Putamen (tissue), 1 donor: ENCODE measurements at places on chromosomes 3 and 15.

GRCh38 chr3:129584631-129585030, 21.8 kb downstream of the PLXND1 start:
- DNase-seq = no peak

- DNase-seq = no peak
These were observed 19.4 kb downstream of the TPM1 start for GRCh38 chr15:63061975-63062374.

DNA sequence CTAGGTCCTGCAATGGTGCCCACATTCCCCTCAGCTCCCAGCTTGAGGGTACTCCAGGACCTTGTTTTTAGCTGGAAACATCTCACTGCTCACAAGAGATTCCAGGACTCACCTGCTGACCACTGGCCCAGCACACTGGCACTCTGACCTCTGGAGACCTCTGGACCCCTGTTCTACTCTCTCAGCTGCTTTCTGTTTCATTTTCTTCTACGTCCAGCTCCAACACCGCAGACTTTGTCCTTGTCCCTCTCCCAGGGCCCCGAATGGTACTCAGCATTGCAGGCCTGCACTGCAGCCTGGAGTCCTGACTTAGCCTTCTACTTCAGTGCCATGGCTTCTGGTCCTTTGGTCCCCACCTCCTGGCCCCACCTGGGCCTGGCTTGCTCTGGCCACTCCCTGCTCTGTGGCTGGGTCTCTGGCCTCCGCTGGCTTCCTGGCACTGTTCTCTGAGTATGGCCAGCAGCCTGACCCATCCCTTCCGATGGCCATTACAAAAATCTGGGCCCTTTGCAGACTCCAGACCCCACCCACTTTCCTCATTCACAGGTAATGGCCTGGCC, 27.9 kb downstream of the KY start:
- DNase-seq = no peak

- DNase-seq = no peak
These were observed 56.0 kb downstream of the LRTM1 start for GRCh38 chr3:54871867-54872266.

GRCh38 chr3:183541738-183542137, 13.8 kb downstream of the KLHL6 start:
- DNase-seq = no peak

DNA sequence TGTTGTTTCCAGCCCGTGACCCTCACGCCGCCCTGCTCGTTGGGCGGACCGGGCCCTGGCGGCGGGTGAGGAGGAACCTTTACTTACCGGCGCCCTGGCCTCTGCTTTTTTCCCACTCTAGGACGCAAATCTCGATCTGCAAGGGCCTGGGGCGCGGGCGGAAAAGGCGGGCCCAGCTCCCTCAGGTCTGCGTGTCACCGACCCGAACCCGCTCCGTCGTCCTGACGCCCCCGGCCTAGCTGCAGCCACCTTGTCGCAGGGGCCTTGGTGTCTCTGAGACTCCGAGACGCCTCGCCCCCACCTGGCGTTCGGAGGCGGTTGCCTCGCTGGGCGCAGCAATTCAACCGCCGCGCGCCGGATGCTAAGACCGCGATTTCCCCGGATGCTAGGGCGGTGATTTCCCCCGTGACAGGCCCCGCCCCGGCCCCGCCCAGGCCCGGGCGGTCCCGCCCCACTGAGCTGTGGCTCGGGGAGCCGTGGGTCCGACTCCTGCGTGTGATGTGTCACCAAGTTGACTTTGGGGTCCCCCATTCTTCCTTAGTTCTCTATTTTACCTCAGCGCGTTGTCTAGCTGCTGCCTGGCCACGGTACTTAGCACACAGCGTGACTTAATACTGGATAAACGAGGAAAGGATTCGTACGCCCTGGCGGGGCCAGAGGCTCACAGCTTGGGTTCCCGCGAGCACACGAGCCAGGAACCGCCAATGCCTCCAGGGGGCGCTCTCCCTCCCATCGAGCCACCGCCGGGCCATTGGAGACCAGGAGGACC, at the start of gene RPL39L:
TSS of gene RPL39L (minus strand) at position 371 of the 769 bp plus-strand sequence. CDS start 18,196 bp downstream, outside the sequence.
- peak; percentile 68 for DNase-seq

DNA sequence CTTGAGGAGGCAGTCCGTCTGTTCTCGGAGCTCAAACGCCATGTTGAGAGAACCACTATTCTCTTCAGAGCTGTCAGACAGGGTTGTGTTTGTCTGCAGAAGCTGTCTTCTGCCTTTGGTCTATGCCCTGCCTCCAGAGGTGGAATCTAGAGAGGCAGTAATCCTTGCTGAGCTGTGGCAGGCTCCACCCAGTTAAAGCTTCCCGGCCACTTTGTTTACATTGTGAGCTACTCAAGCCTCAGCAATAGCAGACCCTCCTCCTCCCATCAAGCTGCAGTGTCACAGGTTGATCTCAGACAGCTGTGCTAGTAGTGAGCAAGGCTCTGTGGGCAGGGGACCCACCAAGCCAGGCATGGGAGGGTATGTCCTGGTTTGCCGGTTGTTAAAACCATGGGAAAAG, 8.9 kb downstream of the OR5AC2 start:
- no peak for DNase-seq

GRCh38 chr3:53180305-53181023, 19.5 kb downstream of the PRKCD start:
- no peak for DNase-seq

- DNase-seq = no peak
These were observed 103.4 kb upstream of the FHIT start for GRCh38 chr3:61354604-61355003.

- no peak for DNase-seq
These were observed 45.2 kb downstream of the TMEM108 start for GRCh38 chr3:133083395-133083794.

- DNase-seq = no peak
These were observed 145.2 kb downstream of the P3H2 start for GRCh38 chr3:189975391-189975990.

DNA sequence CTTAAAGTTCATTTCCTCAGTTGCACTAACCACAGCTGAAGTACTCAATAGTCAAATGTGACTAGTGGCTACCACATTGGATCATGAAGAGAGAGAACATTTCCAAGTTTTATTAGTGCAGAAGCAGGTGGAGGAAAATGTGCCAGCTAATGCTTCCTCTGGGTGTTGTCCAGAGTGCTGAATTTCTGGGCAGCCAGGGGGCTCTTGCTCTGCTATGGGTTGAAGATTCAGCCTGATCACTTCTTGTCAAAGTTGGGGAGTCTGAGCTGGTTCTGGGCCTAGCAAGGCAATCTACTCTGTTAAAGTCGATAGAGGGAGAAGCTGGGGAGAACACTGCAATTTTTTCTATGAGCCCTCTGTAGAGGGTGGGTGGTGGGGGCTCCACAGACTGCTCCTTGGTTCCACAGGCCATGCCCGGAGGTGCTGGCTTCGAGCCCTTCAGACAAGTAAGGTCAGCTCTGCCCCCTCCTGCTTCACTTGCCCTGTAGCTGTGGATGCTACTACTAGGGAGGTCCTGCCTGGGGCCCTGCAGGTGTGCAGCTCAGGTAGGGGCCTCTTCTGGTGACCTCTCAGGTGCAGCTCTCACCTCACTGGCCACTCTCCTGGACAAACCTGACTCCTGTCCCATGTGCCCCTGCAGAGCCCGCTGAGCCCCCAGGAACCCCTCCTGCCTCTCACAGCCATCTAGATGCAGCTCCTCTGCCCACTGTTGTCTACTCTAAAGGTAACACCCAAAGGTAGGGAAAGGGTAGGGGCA, 8.2 kb downstream of the ALG3 start:
- DNase-seq = no peak

DNA sequence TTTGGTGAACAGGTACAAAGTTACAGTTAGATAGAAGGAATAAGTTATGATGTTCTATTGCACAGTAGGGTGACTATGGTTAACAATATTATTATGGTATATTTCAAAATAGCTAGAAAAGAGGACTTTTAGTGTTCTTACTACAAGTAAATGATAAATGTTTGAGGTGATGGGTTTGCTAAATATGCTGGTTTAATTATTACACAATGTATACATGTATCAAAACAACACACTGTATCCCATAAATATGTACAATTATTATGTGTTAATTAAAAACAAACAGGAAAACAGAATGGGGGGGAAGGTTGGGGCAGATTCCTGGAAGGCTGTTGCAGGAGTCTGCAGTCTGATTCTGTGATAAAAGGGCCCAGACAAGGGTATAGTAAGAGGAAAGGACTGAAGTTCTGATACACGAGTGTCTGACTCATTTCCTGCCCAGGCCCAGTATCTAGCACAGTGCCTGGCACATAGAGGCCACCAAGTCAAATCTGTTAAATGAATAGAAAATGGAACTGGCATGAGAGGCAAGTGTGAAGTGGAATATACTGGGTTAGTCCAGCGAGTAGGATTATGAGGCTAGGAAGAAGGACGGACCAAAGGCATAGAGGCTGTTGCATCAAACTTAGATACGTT, 7.2 kb upstream of the ENTPD3 start:
- DNase-seq = no peak

GRCh38 chr3:51691949-51692348, 14.9 kb upstream of the GRM2 start:
- DNase-seq = no peak

GRCh38 chr3:98073486-98073885, 13.5 kb upstream of the OR5AC2 start:
- DNase-seq = no peak

DNA sequence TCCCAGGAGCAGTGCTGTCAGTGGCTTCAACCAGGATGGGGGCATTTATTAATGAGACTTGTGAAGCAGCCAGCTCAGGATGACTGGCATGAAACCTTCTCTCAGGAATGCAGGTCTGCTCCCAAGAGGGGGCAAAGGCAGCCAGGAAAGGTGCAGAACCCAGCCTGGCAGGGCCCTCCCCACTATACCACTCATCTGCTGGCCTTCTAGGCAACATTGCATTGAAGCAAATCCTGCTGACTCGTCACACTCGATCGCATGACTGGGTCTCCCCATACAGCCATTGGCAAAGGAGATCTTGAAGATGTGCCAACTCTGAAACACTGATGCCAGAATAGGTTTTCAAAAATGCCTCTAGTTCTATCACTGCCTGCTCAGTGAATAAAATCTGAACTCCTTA, 65.7 kb upstream of the CMTM7 start:
- no peak for DNase-seq
